GM13977 (cell line): ENCODE measurements at places on chromosomes 3 and 15.
A peak's percentile ranks its signal among the peaks of the same experiment; 100 is the strongest.

DNA sequence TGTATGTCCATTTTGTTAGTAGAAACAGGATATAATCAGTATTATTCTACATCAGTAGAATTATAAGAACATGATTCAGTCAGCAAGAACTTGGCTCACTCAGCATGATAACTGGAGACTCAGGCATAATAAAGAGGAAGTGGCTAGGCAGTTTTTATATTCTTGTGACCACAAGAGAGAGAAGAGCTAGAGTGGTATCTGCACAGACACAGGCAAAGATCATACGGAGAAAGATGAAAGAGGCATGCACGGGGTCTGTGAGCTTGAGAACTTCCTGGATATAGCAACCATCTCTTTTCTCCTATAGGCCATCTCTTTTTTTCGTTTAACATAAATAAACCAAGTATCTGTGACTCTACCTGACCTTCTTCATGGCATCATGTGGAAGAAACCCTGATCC is 46.8 kb downstream of the MYO5A start:
- DNase-seq, result peak; percentile 65

GRCh38 chr3:128416578-128417211 is 50.0 kb downstream of the DNAJB8 start:
- no peak for DNase-seq

DNA sequence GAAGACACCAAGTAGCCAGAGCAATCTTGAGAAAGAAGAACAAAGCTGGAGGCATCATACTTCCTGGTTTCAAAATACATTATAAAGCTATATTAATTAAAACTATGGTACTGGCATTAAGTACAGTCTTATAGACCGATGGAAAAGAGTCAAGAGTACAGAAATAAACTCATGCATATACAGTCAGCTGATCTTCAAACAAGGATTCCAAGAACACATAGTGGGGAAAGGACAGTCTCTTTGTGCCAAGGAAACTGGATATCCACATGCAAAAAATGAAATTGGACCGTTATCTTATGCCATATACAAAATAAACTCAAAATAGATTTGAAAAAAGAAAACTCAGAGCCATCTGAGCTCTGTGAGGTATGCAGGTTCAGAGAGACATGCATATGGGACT is 57.4 kb downstream of the SERP1 start:
- DNase-seq, result no peak

DNA sequence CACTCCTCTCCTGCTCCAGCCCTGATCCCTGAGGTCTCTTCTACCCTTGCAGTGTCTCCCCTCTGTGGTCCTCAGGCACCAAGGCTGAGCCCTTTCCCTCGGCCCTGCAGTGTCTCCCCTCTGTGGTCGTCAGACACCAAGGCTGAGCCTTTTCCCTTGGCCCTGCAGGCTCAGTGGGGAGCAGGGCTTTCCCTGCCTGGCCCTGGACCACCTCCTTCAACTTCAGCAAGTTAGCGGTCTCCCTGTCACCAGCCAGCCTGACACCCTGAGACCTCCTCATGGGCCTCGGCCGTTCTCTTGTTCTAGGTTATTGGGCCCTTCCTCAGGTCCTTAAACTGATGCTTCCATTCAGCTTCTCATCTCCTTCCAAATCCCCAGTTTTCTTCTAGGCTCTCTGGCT is 4.3 kb downstream of the NRROS start:
- no peak for DNase-seq

DNA sequence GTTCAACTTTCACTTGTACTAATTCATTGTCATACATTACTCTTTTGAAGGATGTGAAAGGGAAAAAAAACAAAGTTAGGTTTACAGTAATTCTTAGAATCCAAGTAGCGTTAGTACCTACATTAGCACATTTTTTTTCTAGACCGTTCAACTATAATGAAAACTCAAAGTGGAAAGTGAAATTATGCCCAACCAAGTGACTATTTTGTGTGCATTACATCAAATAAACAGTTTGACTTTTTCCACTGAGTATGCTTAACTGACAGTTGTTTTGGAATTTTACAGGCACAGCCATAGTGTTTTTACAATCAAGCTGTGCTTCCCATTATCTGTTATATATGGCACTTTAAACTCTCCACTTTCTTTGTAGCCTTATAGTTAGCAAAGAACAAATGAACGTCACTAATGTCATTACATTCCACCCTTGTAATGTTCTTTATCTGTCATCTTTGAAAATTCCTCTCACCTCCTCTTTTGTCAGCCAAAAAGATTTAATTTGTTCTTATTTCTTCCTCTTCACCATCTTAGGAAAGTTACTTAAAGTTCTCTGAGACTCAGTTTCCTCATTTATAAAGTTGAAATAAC is 142.3 kb upstream of the SOX2 start:
- DNase-seq, result no peak
